ENCODE measurements at places on chromosomes 1 and 21.

DNA sequence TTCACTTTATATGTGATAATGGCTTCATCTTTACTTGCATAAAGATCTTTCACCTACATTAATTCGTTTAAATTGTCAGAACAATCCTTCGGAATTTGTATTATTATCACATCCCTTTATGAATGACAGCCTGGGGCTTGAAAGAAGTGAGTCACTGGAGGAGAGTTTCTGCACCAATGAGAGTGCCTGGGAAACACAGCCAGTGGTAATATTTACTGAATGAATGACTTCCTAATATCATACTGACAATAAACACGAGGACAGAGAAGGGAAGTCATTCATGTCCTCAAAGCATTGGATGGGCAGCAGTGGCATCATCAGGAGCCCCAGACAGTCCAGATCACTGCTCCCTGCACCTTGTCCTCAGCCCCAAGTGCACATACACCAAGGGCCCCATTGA is 40.7 kb upstream of the PDE4B start:
- no peak for DNase-seq

- DNase-seq, result no peak
Measured at GRCh38 chr1:198677027-198677426, 38.2 kb downstream of the PTPRC start.

DNA sequence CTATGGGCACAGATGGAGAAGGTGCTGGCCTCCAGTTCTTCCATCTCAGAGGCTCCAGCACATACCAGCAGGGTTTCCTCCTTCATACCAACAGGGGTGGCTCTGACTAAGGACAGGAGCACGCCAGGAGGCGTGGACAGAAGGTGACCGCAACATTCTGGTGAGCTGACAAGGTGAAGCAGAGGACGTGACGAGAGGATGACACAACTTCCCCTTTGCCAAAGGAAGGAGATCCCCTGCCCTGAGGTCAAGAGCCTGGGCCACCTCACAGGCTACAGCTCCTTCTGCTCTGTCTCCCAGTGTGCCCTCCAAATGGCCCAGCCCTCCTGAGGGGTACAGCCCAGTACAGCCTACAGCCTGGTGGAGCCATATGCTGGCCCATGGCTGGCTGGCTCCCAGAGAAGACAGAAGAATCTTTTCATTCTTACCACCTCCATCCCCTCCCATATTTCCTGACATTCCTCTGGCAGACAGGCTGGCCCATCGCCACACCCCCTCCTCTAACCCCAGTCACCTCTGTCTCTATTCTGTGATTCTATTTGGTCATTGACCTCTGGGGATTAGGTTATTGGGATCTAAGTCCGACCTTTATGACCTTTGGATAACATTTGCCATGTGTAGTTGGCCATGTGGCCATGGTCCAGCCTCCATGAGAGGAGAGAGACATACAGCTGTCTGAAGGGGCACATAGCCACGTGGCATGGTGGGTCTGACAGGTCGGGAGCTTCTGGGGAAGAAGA is 5.1 kb upstream of the LAMB3 start:
- DNase-seq, result peak; percentile 88

DNA sequence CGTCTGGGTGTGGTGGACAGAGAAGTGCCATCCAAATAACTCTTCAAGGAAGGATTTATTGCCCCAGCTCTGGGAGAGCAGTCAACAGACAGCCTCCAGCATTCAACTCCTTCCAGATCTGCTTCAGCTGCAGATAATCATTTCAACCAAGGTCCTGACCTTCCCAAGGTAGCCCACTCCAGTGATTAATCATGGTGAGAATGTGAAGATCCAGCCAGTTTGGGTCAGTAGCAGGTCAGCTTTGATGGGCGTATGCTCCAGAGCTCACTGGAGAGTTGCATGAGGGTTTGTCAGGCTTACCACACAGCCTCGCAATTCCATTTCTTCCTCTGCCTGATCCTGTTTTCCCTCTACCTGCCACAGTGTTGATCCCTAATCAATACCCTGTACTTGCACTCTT is 214.5 kb upstream of the ZRANB2 start:
- no peak for DNase-seq

GRCh38 chr1:173392895-173393658 is 84.1 kb upstream of the PRDX6 start:
- no peak for DNase-seq

DNA sequence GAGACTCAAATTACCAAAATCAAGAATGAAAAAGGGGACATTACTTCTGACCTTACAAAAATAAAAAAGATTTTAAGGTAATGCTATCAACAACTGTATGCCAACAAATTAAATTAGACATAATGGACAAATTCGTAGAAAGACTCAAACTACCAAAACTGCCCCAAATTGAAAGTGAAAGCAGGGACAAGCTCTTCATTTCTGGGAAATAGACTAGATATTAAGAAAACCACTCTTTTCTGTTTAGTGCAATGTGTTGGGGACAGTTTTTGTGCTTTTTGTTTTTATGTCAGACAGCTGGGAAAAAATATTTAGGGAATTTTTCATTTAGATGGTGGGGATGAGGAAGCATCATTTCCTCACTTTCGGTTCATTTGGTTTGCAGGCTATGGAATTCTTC is 4.9 kb upstream of the GBP1 start:
- DNase-seq, result peak; percentile 80

DNA sequence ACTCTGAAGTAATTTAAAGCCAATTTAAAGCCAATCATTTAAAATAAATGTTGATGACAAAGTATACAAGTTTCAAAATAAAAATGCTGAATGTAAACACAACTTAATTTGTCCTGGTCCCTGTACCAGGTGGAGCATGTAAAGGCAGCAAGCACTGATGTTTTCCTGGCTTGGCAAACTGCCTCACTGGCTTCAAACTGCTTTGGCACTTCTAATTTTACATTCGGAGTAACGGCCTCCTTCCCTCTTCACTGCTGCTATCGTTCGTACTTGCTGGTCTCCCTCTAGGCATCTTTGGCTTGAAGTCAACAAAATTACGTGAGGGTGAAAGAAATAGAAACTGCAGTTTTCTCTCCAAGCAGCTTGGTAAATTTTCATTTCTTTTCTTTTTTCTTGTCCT is 287.9 kb downstream of the LTN1 start:
- no peak for DNase-seq

DNA sequence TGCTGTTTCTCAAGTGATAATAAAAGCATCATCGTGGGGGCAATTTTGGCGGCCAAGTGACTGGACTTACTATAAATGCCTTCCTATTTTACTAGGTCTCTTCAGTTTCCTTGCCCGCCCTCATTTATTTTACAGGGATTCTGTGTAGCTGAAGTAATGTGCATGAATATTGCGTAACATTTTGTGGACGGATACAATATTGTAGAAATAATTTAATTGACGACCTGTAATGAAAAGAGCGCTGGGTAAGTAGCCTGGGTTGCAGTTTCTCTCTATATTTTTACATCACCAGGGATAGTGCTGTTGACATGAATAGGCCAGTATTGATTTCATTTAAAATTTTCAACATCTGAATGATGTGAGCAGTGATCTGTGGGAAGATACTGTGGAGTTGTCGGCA is 28.1 kb upstream of the LMO4 start:
- no peak for DNase-seq

DNA sequence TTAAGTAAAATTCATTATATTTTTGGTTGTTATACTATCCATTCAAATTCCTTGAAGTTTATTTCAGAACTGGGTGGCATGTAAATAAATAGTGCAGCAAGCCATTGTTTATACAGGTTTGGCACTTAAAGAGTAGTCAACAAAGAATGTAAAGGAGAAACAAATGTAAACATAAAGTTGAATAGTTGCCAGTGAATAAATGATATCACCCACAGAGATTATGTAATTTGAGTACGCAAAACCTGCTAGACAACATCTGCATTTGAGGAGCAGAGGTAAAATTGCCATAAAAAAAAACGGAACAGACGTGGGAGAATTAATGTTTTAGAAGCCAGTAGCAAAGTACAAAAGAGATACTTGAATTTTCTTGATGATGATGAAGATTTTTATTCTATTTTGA is 111.6 kb downstream of the ADGRL2 start:
- DNase-seq, result no peak

GRCh38 chr1:100927276-100927675 is 31.4 kb downstream of the SLC30A7 start:
- DNase-seq, result no peak

DNA sequence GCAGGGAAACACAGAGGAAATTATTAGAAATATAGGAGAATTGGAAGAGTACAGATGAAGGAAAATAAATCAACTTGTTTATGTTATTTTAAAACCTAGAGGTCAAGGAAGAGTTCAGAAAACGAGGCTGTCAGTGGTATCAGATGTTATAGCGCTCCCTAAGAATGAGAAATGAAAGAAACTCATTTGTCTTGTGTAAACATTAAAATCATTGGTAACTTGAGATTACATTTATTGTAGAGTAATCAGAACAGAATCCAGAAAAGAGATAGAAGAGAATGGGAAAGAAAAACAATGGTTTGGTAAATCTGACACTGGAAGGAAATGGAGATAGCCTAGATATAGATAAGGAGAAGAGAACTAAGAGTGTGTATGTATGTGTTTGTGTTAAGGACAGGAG is 106.4 kb downstream of the ATF6 start:
- DNase-seq, result no peak

- DNase-seq, result peak; percentile 77
Measured at GRCh38 chr1:244833734-244834542, 1.5 kb upstream of the COX20 start.

DNA sequence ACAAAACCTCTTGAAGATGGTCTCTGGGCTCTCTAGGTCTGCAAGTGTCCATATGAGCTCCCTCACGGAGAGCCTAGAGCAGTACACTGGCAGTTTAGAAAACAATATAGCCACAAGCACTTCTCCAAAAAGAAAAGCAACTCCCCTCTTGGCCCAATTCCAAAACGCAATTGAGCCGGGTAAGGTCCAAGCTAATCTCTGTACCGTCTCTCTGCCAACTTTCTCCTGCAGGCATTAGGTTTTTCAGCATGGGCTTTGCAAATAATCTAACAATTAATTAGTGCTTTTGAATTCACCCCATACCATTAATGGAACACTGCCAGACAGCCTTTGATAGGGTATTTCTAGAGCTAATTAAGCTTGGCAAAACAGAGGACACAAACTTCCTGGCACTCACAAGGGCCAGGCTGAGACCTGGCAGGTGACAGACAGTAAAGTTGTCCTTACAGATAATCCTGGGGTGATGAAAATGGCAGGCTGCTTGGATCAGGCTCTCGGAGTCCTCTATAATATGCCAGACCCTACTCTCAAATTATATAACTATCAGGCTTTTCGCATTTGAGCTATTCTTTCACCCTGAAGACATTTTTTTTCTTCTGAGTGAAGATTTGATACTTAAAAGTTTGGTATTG is 39.8 kb downstream of the TGFBR3 start:
- no peak for DNase-seq

GRCh38 chr1:212437179-212437798 is 4.6 kb downstream of the NENF start:
- DNase-seq, result no peak

GRCh38 chr1:43708002-43708410 is 670 bp downstream of the ST3GAL3 start:
- DNase-seq, result peak; percentile 15

DNA sequence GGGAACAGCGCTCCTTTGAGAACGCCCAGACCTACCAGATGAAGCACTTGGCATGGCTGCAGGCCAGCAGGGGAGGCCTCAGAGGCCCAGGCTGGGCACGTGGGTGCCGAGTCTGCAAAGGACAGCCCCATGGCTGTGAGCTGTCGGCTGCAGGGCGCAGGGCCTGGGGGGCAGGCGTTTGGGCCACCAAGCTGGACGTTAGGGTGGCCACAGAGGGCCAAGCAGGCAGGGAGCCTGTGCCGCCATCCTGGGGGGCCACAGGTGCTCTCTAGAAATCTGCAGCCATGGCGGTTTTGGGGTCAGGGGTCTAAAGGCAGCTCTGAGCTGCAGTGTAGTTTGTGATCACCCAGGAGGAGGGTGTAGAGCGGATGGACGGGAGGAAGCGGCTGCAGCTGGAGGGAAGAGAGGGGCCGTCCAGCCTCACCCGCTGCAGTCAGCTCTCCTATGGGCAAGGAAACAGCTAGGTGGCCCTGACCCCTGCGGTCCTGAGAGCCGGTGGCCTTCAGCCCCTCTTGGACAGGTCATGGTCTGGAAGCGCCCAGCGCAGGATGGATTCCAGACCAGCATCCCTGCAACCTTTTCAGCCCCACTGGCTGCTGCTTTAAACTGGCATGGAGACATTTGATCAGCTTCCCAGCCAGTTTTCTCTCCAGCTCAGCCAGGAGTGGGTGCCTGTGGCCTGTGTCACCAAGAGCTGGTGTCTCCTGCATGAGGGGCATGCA is 11.0 kb downstream of the IBA57 start:
- no peak for DNase-seq

GRCh38 chr21:31566611-31567010 is 92.9 kb upstream of the SOD1 start:
- no peak for DNase-seq

- no peak for DNase-seq
Measured at GRCh38 chr1:7809742-7810141, 25.7 kb downstream of the PER3 start.

GRCh38 chr21:25029580-25029979 is 577.7 kb downstream of the MRPL39 start:
- no peak for DNase-seq

DNA sequence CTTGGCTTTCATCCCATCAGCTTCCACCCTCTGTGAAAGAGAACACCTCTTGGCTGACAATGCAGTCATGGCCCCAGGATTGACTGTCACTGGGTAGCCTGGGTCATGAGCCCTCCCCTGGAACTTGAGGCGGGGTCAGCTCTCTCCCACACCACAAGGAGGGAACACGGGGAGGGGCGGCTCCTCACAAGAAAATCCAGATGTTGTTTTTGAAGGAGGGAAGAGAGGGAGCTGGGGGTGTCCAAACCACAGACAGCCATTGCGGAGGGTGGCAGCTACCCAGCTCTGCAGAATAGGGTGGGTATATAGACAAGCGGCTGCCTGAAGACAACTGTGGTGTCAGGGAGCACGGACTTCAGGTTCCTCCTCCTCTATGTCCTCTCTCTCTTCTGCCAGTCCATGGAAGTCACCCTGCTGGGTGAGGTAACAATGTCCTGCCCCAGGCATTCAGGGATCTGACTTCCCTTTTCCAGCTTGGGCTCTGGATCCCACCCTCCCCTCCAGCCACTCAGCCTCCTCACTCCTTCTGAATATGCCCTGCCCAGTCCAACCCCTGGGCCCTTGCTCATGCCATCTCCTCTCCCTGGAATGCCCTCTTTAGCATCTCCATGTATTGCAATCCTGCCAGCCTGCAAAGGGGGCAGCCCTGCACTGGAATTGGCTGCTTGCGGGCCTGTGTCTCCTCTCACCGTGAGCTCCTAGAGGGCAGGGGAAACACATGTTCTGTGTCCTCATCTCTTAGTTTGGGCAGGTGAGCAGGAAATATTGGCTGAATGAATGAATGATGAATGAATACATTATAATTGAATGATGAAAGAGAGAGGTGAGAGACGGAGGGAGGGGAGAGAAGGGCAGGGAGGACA is 60.9 kb upstream of the RUNX3 start:
- DNase-seq, result no peak

- DNase-seq, result no peak
Measured at GRCh38 chr1:240582953-240583352, 29.0 kb downstream of the GREM2 start.

DNA sequence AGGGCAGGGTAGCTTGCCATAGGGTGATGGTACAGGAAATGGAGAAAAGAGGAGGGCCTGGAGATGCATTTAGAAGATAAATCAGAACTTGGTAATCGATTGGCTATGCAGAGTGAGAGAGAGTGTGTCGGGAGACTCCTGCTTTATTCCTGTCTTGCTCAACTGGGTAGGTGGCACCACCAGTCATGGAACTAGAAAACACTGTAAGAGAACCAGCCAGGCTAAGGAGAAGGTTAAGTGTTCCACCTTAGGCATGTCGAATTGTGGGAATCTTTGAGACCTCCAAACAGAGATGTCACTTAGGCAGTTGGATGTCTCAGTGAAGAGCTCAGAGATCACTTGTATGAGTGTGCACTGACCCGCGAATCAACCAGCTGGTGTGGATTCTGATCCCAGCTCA is 28.7 kb upstream of the RD3 start:
- no peak for DNase-seq
